Umbilical cord (tissue), 2 donors: ENCODE measurements at places on chromosomes 13 and 19. TPM values are rescaled to one million over a fixed set of nuclear protein-coding genes. Genes with fewer than 3 reads are reported as not detected.

The TSSK6 gene
- 1.7 TPM for total RNA-seq

The HNRNPUL1 gene
- 56.8 TPM for total RNA-seq

GRCh38 chr13:24511019-24511815, 1.4 kb downstream of the PARP4 start:
- peak; percentile 28 for DNase-seq

- no peak for DNase-seq
Measured at GRCh38 chr19:3189702-3190469, 4.2 kb downstream of the NCLN start.

DNA sequence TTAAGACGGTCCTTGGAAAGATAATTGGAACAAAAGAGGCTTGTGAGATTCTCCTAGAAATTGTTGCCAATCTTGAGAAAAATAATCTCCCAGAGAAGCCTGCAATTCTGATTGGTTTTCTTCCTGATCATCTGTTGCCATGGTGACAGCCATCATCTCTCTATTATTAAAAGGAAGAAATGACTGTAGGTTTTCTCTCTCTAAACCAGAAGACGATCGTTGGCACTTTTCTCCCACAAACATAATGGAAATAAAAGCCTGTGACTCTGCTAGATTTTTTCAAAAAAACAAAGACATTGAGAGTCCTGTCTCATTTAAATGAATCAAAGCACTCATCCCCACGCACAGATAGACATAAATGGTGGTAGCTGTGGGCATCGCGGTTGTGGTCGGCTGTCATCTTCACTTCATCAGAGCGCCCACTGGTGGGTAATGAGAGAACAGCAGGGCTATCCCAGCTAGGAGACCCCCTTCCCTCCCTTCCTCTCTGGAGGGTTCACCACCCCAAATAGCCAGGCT, 21.7 kb upstream of the CALM3 start:
- no peak for DNase-seq
